ENCODE measurements at places on chromosomes 13 and 19.

GRCh38 chr19:19461671-19462622 is 53.4 kb downstream of the TSSK6 start:
- DNase-seq = no peak

- DNase-seq = no peak
Observed at GRCh38 chr13:60020288-60020687, 143.4 kb downstream of the DIAPH3 start.

- no peak for DNase-seq
Observed at GRCh38 chr19:49557641-49558325, 22.6 kb downstream of the NOSIP start.

GRCh38 chr13:30240608-30241007 is 66.7 kb downstream of the KATNAL1 start:
- no peak for DNase-seq

DNA sequence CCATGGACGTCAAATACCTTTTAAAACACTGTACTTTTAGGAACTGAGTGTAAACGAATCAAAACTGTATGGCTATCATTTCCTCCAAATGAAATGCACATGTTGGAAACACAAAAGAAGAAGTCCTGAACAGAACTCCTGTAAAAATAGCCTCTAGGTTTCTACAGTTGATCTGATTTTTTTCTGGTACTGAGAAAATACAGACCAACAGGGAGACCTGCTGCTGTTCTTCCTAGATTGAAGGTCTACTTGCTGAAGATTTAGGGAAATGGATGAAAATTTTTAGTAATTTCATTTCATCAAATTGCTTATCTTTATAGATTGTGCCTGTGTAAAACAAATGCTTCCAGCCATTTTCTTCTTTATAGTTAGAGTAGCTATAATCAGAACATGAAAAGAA is 520.4 kb downstream of the SLITRK6 start:
- no peak for DNase-seq

GRCh38 chr13:107534548-107534947 is 680.8 kb downstream of the LIG4 start:
- no peak for DNase-seq

DNA sequence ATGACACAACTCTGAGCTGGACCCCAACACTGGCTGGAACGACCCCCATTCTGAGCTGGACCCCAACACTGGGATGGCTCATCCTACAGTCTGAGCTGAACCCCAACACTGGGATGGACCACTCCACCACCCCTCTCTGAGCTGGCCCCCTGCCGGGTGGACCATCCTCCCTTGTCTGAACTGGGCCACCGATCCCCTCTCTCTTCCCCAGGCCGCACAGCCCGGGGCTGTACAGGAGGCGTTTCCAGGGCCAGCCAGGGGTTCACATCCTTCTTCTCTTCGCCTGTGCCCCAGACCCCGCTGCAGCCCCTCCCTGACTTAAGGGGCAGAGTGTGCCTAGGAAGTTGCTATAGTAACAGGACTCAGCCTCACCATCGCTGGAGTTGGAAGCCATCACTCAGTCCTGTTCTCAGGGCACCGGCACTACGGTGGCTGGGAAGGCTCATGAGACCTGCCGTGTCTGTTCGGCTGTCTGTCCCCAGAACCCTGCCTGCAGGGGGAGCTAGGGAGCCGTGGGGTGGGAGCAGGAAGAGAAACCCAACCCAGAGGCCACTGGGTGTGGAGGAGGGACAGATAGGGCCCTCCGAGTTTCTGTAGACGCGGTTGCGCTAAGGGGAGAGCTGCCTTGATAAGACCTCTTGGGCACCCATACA is 3.7 kb downstream of the PRKACA start:
- DNase-seq = peak; percentile 12

GRCh38 chr13:113723410-113724015 is 35.5 kb upstream of the TMEM255B start:
- DNase-seq = no peak

DNA sequence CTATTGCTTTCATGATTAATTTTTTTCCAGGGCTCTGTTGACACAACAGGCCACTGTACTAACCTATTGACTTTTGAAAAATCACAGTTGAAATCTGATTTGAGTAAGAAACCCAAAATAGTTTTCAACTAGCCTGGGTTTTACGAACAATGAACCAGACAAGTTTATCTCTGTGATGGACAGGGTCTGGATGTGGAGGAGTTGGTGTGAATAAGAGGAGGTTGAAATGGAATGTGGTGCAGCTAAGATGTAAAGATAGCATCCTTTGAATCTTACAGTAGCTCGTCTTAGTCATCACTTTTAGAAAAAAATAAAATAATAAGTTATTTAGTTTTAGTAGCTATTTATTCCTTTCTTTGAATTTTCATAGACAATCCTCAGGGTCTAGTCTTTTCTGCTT is 8.3 kb upstream of the OXGR1 start:
- DNase-seq = no peak

- no peak for DNase-seq
Observed at GRCh38 chr13:93228643-93228937, 2.0 kb downstream of the GPC6 start.

DNA sequence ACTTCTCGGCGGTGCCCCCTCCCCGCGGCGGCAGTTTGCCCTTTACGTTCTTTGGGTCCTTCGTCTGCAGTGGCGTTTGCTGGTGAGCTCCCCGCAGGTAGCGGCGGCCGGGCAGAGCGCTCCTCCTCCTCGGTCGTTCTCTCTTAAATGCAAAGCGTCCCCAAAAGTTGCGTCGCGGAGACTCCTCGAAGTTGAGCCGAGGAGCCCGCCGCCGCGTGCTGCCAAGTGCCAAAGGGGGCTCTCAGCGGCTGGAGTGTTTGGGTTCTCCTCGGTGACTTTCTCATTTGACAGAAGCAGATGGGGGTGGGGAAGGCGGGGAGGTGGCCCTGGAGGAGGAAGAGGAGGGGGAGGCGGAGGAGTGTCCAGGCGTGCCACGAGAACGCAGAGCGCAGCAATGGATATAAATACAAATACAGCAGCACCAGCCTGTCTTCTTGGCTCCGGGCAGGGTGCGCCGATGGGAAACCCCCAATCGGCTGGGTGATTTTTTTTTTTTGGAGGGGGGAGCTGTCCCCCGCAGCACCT is at the start of gene SOX21:
Gene SOX21 (minus strand): TSS at position 259 of the 525 bp plus-strand sequence. CDS start 496 bp downstream, outside the sequence.
- DNase-seq = no peak

- DNase-seq = no peak
Observed at GRCh38 chr13:21549633-21550032, 54.3 kb downstream of the MICU2 start.

GRCh38 chr13:111179908-111180760 is 65.0 kb downstream of the ARHGEF7 start:
- no peak for DNase-seq

- DNase-seq = no peak
Observed at GRCh38 chr13:83987394-83987793, 105.1 kb upstream of the SLITRK1 start.

DNA sequence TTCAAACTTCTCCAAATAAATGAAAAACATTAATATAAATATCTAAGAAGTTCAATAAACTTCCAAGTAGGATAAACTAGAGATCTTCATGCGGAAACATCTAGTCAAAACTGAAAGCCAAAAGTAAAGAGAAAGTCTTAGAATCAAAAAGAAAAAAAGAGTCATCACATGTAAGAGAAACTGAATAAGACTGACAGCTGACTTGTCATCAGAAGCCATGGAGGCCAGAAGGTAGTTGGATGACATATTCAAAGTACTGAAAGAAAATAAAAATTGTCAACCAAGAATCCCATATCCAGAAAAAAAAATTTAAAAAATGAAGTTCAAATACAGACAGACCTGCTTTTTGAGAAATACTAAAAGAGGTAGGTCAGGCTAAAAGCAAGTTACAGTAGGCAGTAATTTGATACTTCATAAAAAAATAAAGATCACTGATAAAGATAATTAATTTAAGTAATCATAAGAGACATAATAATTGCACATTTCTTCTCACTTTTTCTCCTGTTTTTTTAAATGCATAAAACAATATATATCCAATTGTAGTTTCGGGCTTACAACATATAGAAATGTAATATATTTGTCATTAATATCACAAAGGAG is 327.6 kb upstream of the PCDH9 start:
- no peak for DNase-seq

- no peak for DNase-seq
Observed at GRCh38 chr13:52048516-52048915, 24.0 kb downstream of the UTP14C start.

GRCh38 chr19:51055866-51056265 is 9.0 kb downstream of the KLK13 start:
- DNase-seq = no peak
